ENCODE measurements at places on chromosomes 4 and X.

GRCh38 chr4:189096717-189097116, 844.0 kb upstream of the FRG1 start:
- DNase-seq = no peak

- no peak for DNase-seq
Measured at GRCh38 chr4:132651196-132651595, 497.9 kb upstream of the PCDH10 start.

- no peak for DNase-seq
Measured at GRCh38 chr4:137610960-137611359, 78.7 kb upstream of the PCDH18 start.

GRCh38 chrX:3286196-3286945, 60.1 kb downstream of the MXRA5 start:
- no peak for DNase-seq

DNA sequence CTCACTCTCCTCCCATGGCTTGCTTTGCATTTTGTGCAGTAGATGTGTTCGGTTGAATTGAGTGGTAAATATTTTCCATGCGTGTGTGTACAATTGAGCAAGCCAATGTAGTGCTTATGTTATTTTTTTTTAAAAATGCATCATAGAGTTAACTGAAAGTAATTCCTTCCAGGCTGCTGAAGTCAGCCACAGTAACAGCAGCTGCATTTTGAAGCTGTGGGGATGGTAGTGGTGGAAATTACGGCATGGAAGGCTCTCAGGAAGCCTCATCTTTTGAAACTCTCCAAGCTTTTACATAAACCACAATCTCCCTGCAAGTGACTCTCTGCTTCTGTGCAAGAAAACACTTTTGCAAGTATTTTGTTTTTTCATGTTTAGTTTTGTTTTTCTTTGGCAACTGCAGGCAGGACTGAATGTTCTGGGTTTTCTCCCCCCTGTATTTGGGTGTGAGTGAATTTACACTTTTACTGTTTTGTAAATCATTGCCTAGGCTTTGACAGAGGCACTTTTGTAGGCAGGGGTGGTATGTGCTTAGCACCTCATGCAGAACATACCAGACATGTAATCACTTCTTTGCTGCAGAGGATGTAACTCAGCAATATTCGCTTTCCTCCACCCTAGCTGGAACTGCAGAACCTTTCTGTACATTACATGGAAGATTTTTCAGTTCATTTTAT, 56.2 kb downstream of the LRRC66 start:
- no peak for DNase-seq

GRCh38 chr4:7157666-7158065, 34.7 kb upstream of the SORCS2 start:
- DNase-seq = no peak

GRCh38 chr4:99208719-99209075, 10.3 kb downstream of the ADH6 start:
- no peak for DNase-seq

- peak; percentile 1 for DNase-seq
Measured at GRCh38 chrX:88135735-88136134, 611.3 kb upstream of the CPXCR1 start.

GRCh38 chrX:20461576-20461975, 194.9 kb upstream of the RPS6KA3 start:
- no peak for DNase-seq

DNA sequence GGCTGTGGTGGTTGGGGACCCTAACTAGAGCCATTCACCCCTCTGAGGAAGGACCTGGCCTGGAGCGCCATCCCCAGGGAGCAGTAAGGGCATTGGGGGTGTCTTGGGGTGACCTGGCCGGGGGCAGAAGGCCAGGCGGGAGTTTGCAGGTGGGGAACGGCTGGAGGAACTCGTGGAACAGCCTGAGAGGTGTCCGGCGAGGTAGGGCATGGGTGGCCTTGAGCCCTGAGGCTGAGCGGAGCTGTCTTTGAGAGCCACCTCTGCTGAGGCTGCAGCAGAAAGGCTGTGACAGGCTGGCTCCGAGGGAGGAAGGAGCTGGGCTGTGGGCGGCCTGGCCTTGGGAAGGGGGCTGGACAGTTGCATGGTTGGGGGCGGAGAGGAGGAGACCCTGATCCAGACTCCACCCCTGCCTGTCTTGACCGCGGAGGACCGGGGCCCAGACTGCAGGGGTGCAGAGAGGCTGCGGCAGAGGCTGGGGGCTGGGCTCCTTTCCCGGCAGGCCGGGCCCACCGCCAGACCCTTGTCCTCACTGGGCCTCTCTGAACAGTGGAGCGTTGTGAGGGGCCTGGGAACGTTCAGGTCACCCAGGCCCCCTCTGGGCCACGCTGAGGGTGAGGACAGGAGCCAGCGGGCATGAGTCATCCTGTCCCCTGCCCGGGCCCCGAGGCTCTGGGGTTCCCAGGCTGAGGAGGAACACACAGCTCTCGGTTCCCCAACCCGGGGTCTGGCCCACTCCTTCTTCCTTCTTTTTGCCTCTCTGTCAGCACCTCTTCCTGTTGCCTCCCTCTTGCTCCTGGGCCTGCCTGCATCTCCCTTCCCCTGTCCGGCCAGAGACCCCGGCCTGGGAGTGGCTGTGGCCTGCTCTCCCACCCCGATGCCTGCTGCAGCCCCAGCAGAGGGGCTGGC, 8.1 kb downstream of the SH3BP2 start:
- DNase-seq = no peak

DNA sequence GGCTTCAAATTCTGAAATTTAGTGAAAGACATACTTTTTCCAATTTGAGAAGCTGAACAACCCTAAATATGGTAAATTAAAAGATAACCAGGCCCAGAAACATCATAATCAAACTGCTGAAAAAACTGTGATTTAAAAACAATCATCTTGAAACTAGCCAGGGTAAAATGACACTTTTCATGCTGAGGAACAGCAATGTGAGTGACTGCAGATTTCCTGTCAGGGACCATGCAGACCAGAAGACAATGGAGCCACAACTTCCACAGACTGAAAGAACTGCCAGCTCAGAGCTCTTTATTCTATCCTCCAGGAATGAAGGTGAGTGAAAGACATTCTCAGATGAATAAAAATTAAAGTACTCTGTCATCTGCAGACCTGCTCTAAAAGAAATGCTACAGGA, 73.3 kb downstream of the NAT8L start:
- DNase-seq = no peak
